Fibroblast of skin of scalp (primary cell): ENCODE measurements at places on chromosomes 3 and 15.

DNA sequence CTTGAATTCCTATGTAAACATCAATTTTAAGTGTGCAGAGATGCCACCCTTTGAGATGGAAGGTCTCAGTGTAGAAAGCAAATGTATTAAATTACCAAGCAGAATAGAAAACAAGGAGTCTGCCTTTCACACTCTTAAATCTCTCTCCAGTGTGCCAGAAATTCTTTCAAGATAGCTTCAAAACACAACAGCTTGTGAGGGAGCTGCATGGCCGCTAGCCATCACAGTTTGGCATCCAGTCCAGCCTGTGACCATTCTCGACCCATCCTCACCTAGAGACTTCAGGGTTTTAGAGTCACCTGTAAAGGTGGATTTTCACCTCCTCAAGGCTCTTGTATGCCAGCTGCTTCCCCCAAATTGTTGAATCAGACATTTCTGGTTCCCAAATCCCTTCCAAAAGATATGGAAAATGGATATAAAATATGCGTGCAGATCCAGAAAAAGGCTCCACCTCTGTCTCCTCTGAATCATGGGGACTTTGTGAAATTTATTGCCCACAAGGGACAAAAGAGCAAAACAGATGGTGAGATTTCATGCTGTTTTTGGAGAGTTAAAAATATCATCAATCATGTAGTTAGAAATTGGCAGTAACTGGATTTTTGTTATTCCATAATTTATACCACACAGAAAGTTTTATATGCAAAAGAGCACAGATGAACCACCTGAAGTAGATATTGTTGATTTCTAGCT is 114.2 kb upstream of the THRB start:
- DNase-seq = peak; percentile 31

GRCh38 chr15:39132954-39133600 is 447.8 kb upstream of the THBS1 start:
- DNase-seq = peak; percentile 92

DNA sequence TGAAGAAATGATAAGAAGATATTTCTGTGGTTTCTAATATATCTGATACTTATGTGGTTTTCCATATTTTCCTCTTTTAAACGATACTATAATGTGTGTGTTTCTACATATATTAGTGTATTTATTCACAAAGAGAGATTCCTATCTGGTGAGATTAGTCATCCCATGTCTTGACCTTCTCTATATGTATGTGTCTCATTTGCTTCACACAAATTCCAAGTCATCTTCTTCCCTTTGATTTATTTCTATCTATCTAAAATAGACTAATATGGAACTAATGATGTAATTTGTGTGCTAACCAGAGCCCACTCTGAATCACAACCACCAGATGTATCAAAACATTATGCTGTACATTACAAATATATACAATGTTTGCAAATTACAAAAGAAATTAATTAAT is 154.7 kb upstream of the KCNMB2 start:
- peak; percentile 77 for DNase-seq

GRCh38 chr3:118973050-118973449 is 61.6 kb downstream of the IGSF11 start:
- DNase-seq = no peak

DNA sequence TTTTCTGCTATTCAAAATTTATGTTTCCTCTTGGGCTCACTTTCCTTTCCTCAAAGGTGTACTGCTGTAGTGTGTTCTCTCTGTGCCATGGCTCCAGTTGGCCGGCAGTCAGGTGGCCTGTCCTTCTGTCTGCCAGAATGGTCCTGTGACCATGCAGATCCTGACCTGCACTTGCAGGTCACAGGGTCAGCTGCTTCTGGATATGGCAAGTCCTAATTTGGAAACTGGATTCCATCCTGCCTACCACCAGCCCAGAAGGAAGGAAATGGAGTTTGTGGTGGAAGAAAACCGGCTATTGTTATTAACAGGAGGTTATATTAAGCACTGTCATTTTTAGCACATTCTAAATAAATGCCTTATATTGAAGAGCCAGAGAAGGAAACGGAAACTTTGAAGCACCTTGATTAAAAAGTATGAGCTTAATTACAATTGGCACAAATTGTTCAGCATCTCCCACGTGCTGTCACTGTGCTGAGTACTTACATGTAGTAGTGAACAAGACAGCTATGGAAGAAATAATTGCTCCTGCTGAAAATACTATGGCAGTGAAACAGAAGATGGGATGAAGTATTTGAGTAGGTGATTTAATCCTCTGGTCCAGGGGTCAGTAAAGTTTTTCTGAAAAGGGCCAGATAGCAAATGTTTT is 362.8 kb downstream of the PTPRG start:
- DNase-seq = no peak

GRCh38 chr3:177110386-177110785 is 86.9 kb downstream of the TBL1XR1 start:
- DNase-seq = no peak

GRCh38 chr3:13687517-13687943 is 138.6 kb downstream of the FBLN2 start:
- no peak for DNase-seq

- no peak for DNase-seq
Measured at GRCh38 chr15:66098022-66098363, 155.6 kb downstream of the MEGF11 start.
